ENCODE measurements at places on chromosomes 5 and 9.

DNA sequence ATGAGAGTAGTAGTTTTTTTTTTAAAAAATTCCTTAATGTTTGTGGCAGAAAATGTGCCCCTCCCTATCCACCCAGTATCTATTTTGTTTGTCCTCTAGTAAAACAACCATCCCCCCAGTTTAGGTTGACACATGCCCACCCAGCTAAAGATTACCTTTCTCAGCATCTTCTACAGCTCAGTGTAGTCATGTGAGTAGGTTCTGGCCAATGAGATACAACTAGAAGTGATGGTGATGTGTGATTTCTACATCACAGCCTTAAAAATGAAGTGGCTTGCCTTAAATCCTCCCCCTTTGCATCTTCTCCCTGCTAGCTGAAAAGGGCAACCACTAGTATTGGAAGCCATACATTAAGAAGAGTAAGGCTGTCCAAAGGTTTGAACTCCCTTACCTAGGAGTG is 14.9 kb downstream of the CHD1 start:
- no peak for DNase-seq

- DNase-seq, result no peak
Observed at GRCh38 chr9:124137009-124137943, 120.5 kb upstream of the NEK6 start.

- DNase-seq, result no peak
Observed at GRCh38 chr5:61609840-61610677, 278.0 kb downstream of the ZSWIM6 start.

- peak; percentile 33 for DNase-seq
Observed at GRCh38 chr9:86684148-86684547, 263.2 kb downstream of the GAS1 start.

DNA sequence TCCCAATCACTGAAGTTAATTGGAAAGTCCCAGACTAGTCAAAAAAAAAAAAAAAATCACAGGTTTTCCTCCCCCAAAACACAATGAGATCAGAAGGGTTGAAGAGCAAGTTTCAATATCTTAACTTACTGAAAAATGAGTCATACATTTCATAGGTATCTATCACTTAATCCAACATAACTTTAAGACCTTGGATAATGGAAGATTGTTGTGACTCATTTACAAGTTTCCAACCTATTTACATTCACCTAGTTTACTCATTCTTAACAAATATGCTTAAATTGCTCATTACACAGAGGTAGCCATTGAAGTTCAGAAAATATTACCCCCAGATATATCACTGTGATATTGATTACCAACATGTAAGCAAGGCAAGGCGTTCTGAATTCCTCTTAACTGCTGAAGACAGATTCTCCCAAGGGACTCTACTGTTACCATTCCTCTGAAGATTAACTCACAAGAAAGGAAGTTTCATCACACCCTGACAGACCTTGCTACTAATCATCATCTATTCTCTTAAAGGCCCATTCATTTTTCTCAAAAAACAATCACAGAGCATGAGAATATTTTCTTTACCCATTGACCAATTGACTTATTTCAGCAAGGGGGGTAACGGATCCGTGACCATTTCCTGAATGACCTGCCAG is 563.8 kb downstream of the TLE1 start:
- DNase-seq, result no peak

All from AG04450 (cell line).